Right renal pelvis (tissue), 4 donors: ENCODE measurements at places on chromosomes 16 and 17. TPM values are rescaled to one million over a fixed set of nuclear protein-coding genes. Genes with fewer than 3 reads are reported as not detected.

Gene ANKS4B
- polyA plus RNA-seq: 4.2 TPM

Gene CCL23
- 0.48 TPM for polyA plus RNA-seq

Gene PTGES3L
- polyA plus RNA-seq: 2.4 TPM

Gene BAIAP3
- polyA plus RNA-seq: 4.3 TPM

Gene PDIA2
- 2.0 TPM for polyA plus RNA-seq

Gene TMEM88
- 29.6 TPM for polyA plus RNA-seq

Gene FBXW10B
- polyA plus RNA-seq: 1.4 TPM

Gene CCDC92B
- polyA plus RNA-seq: 0.14 TPM

GRCh38 chr16:23394141-23394831 lies 58.7 kb downstream of the COG7 start:
- no peak for DNase-seq

DNA sequence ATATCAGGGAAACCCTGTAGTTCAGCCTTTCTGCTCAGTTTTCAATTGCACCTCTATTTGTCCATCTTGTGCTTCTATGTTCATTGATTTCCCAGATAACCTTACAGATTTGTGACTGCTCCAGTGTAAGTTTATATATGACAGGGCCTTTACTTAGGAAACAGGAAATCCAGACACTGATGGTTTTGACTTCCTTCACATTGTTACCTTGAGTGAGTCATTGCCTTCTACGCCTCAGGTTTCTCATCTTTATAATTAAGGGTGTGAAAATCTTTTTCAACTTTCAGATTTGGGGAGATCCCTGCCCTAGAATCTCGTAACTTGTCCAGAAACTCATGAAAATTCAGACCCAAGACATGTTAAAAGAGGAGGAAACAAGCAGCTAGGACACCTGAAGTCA lies 342.4 kb upstream of the TBX2 start:
- no peak for DNase-seq

GRCh38 chr16:5642011-5642410 lies 544.4 kb upstream of the EEF2KMT start:
- DNase-seq: no peak

- DNase-seq: no peak
Observed at GRCh38 chr17:14790521-14790920, 474.6 kb downstream of the PMP22 start.

GRCh38 chr17:42553866-42554249 lies 1.1 kb downstream of the HSD17B1 start:
- no peak for DNase-seq

DNA sequence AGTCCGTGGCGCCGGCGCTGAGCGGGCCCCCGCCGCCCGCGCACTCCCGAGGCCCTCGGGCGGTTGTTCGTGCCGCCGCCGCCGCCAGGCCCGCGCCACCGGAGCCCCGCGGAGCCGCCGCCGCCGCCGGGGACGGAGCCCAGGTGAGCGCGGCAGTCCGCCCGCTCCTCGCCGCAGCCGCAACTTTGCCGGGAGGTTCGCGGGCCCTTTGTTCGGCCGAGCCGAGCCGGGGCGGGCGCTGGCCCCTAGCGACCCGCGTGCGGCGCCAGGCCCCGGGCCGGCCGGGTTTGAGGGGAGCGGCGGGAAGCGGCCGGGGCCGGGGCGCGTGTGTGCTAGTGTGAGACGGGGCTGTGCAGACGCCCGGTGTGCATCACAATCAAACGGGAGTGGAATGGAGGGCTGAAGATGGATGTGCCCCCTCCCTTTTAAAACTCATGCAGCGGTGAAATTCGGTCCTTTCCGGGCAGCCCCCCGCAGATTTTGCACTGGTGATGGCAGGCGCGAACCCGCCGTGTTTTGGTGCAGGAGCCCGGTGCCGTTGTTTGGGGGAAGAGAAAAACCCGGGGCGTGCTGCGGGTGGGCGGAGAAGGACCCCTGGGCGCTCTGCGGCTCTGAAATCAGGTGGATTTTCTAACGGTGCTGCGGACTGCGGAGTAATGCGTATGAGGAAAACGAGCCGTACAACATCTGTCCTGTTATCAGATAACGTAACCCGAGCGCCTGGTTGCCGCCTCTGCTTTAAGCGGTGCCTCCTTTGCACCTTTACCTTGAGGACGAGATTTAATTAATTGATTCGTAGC lies 823 bp downstream of the TNRC6C start:
- no peak for DNase-seq
